ENCODE measurements at places on chromosomes 1 and 21. TPM values are rescaled to one million over a fixed set of nuclear protein-coding genes. Genes with fewer than 3 reads are reported as not detected.

DNA sequence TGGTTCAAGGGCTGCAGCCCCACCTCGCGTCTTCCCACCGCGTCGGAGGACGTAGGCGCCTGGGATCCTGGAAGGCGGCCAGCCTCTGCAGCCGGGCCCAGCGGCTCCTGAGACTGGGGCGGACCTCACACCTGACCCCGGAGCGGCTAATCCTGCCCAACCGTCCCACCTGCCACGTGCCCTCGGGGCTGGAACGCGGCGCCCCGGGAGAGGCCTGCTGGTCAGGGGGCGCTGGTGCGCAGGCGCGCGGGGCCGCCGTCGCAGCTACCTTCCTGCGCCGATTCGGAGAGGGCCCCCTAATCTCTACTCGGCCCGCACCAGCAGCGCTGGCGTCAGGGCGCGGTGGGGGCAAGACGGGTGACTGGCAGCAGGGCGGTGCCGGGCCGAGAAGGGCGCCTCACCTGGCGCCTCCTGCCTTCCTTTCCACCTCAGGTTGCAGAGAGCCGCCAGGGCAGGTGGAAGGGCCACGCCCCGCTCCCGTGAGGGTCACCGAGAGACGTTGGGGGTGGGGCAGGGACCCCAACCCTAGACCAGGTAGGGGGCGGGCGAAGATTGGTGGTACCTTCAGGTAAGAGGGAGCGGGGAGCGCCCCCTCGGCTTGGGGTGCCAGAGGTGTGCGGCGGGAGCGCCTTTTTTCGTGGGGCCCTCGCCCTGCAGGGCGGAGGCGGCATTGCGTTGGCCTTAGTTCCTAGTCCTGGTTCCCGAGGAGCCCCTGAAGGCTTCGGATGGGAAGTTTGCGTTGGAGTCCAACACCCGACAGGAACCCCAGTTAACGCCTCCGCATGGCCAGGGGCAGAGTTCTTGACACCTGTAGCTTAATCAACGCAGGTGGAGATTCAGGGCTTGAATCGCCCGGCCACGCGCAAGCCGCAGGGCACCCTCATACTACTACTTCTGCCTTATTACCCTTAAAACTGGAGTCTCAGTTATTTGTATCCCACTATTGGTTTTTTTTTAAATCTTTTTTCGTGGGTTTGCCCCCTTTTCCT, at the start of gene TDRD5:
Gene TDRD5 (plus strand): TSS at position 241 of the 989 bp plus-strand sequence. CDS start 784 bp downstream, outside the sequence.
- no peaks in the 10 kb centered on the region for H3K27me3 ChIP-seq
- no peak for DNase-seq
- no peaks in the 10 kb centered on the region for H3K36me3 ChIP-seq

GRCh38 chr1:98049370-98050135, 128.7 kb upstream of the DPYD start:
- H3K36me3 ChIP-seq, result no peaks in the 10 kb centered on the region
- peaks cover 70% of the 10 kb centered on the region for H3K27me3 ChIP-seq
- DNase-seq, result no peak
- no peak overlapping the region for H3K4me3 ChIP-seq
- no peak overlapping the region for H3K27ac ChIP-seq

- H3K27ac ChIP-seq, result no peak overlapping the region
- no peak overlapping the region for H3K4me3 ChIP-seq
- no peaks in the 10 kb centered on the region for H3K36me3 ChIP-seq
Measured at GRCh38 chr1:87505391-87505983, 176.8 kb downstream of the LMO4 start.

DNA sequence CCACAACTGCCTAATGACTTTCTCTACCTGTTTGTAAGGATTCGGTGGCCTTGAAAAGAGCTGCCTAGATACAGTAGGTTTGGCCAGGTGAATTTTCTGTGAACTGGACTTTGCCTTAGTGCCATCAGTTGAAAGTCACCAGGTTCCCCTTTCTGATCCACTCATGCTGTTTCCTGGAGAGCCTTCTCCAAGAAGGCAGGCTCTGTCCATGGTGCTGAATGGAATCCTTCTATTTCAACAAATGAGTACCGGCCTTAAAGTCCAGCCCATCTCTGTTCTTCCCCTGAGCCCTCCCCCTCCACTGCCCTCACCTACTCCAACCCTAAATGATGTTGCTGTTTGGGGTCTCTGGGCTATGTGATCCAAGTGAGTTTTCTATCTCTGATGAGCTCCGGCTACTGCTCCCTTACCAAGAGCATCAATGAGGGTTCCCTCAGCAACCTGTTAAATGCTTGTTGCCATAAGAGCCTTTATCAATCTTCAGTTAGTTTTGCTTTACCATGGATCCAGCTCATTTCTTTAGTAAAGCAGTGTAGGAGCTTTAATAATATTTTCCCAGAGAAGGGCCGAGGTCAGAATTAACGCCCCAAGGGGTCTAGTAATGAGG, 500.4 kb downstream of the PTPRU start:
- H3K4me3 ChIP-seq, result no peak overlapping the region
- H3K36me3 ChIP-seq, result no peaks in the 10 kb centered on the region
- H3K27ac ChIP-seq, result no peak overlapping the region
- H3K4me1 ChIP-seq, result no peaks in the 10 kb centered on the region
- DNase-seq, result no peak
- H3K27me3 ChIP-seq, result no peaks in the 10 kb centered on the region

DNA sequence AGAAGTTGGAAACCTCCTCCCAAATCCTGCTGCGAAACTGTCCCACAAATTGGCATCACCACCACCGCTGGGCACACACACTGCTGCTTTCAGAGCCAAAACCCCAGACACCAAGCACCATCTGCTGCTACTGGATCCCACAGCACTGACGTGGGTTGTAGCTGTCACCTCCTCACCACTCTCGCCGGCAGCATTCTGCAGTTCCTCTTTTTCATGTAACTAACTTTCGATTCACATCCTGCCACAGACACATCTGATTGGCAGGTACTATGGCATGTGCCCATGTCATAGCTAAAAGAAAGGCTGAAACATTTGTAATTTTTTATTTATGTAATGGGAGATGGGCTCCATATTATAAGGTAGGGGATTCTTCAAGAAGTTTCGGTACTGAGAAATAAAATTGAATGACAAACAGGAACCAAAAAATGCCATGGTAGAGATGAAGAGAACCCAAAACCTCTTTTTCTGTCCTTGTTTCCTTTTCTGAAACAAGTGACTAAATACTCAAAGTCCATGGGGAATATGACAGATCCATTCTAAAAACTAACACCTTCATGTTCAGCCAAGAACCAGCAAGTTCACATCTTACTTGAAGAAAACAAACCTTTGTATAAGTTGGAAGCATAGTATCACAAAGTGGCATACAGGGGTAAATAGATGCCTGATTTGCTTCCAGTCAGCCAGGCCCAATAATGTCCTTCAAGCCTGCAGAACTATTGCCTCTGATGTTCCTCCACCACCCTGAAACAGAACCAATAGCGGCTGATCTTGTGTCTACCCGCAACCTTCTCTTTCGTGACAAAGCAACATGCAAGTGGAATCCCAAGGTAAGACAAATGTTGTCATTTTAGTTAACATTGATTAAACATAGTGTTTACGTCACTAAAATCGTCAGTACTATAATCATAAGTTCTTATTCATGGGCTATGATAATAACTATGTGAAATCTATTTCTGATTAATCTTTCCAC, 26.6 kb upstream of the RGS13 start:
- peak overlapping the region; percentile 7 for H3K4me3 ChIP-seq
- H3K27ac ChIP-seq, result peak overlapping the region; percentile 26
- peak; percentile 49 for DNase-seq
- peaks cover 11% of the 10 kb centered on the region for H3K4me1 ChIP-seq

DNA sequence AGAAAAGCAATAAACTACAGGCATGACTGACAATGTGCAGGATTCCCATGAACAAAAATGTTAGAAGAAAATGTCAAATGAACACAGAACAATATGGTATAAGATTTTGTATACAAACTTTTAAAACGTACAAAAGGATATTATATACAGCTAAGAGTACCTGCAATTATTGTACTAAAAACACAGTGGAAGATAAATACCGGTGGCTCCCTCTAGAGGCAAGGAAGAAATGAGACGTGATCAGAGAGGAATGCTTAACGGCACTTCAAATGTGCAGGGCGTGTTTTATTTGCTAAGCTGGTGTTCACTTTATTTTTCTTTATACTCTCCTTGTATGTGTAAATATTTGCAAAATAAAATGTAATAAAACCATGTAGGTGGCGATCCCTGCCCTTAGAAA, 191.8 kb upstream of the SAMSN1 start:
- H3K36me3 ChIP-seq, result no peaks in the 10 kb centered on the region
- H3K4me3 ChIP-seq, result no peak overlapping the region
- H3K27ac ChIP-seq, result no peak overlapping the region
- no peaks in the 10 kb centered on the region for H3K27me3 ChIP-seq
- DNase-seq, result peak; percentile 64

DNA sequence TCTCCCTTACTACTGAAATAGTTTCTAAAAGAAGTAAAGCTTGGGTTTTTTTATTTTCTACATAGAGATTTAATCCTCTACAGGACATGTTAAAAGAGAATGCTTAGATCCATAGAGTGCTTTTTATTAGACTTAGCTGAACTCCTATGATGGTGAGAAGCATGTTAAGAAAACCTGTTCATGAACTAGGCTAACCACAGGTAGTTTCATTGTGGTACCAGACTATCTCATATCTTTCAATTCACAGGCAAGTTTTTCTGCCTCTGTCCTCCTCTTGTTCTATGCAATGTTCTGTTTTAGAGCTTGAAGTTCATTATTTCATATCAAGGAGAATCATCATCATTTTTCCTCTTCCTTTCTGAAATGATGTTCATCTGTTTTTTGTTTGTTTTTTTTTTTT, 65.4 kb downstream of the ELAVL4 start:
- DNase-seq, result no peak
- H3K4me3 ChIP-seq, result no peak overlapping the region
- no peak overlapping the region for H3K27ac ChIP-seq
- H3K27me3 ChIP-seq, result no peaks in the 10 kb centered on the region
- no peaks in the 10 kb centered on the region for H3K36me3 ChIP-seq

- peak overlapping the region; percentile 96 for H3K27ac ChIP-seq
- H3K27me3 ChIP-seq, result no peaks in the 10 kb centered on the region
- H3K36me3 ChIP-seq, result peaks cover 20% of the 10 kb centered on the region
Measured at GRCh38 chr1:225923381-225923691, 714 bp downstream of the PYCR2 start.

GRCh38 chr21:33684068-33684467, 41.8 kb downstream of the ITSN1 start:
- no peaks in the 10 kb centered on the region for H3K27me3 ChIP-seq
- DNase-seq, result no peak
- H3K36me3 ChIP-seq, result no peaks in the 10 kb centered on the region
- no peak overlapping the region for H3K4me3 ChIP-seq
- no peak overlapping the region for H3K27ac ChIP-seq

DNA sequence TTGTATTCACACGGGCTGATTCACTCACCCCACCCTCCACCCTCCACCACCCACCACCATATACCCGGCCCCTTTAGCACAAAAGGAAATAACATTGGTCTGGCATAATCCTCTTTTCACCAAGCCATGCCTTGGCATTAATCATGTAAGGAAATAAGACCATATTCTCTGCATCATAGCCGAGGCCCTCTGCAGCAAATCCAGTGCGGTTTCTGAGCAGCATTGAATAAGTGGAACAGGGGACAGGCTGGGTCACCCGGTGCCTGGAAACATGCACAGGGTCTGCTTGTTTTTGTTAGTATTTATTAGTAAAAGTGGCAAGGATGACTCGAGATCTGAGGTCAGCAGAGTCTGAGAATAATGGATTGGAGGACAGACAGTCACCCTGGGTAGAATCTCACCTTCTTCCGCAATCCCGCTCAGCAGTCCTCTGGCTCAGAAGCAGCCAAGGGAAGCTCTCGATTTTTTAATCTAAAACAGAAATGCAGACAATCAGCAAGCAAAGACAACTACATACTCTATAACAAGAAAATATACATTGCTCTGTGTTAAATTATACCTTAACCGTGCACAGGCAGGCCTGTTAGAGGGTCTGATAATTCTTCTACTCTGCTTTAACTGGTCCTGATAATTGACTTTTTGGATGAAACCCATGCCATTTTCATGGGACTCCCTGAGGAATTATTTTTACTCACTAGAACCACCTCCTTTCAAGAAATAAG, 52.4 kb upstream of the CDC42BPA start:
- H3K27ac ChIP-seq, result no peak overlapping the region
- H3K4me1 ChIP-seq, result no peaks in the 10 kb centered on the region
- no peaks in the 10 kb centered on the region for H3K36me3 ChIP-seq
- no peak overlapping the region for H3K4me3 ChIP-seq

DNA sequence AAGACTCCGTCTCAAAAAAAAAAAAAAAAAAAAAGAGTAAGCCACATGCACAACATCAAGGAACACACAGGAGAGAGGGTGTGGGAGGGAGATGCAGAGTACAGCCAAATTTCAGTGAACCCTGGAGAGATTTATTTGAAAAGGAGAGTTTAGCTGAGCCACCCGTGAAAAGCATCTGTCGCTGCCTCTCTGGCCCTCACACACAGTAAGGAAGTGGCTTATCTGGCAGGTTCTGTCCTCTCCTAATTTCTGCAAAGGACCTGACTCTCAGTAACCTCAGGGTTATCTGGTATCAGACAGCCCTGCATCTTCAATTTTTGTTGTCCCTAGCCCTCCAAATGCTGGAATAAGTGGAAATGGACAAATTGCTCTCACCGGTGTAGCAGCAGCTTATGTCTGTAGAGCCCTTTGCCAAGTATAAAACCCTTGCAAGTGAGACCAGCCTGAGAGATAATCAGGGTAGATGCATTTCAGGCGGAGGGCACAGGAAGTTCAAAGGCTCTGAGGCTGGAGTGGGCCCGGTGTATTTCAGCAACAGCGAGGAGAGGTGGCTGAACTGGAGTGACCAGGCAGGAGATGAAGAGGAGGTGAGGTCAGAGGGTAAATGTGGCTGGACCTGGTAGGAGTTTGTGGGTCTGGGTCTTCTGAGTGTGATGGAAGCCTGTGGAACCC, 16.7 kb upstream of the IL10RB start:
- DNase-seq, result no peak
- H3K4me1 ChIP-seq, result peaks cover 41% of the 10 kb centered on the region
- H3K27me3 ChIP-seq, result no peaks in the 10 kb centered on the region
- no peak overlapping the region for H3K4me3 ChIP-seq
- H3K36me3 ChIP-seq, result peaks cover 79% of the 10 kb centered on the region
- H3K27ac ChIP-seq, result no peak overlapping the region

DNA sequence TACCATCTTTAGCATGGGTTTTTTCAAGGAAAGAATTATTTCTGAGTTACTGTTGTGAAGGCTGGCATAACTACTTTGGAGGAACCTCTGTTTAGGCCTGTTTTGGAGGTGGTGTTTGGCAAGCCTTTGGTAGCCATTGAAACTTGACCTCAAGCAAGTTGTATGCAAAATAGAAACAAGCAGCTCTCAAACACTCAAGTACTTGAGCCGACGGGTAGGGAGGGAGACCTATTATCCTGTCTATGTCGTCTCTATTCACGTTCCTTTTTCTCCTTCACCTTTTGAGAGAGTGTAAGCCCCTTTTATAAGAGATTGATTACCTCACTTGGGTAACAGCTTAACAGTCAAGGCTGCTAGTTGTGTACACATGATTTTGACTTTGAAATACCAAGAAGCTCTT, 878.3 kb upstream of the CXADR start:
- no peaks in the 10 kb centered on the region for H3K27me3 ChIP-seq
- no peak overlapping the region for H3K4me3 ChIP-seq
- no peak overlapping the region for H3K27ac ChIP-seq
- DNase-seq, result no peak
- no peaks in the 10 kb centered on the region for H3K36me3 ChIP-seq

PAQR6 gene
- 0.53 TPM for polyA plus RNA-seq

MFN2 gene
- polyA plus RNA-seq, result 40.9 TPM

TP73 gene
- 0.20 TPM for polyA plus RNA-seq

Measured in CD8-positive, alpha-beta memory T cell (primary cell).